BE2C (cell line): ENCODE measurements at places on chromosomes 11 and 22.

DNA sequence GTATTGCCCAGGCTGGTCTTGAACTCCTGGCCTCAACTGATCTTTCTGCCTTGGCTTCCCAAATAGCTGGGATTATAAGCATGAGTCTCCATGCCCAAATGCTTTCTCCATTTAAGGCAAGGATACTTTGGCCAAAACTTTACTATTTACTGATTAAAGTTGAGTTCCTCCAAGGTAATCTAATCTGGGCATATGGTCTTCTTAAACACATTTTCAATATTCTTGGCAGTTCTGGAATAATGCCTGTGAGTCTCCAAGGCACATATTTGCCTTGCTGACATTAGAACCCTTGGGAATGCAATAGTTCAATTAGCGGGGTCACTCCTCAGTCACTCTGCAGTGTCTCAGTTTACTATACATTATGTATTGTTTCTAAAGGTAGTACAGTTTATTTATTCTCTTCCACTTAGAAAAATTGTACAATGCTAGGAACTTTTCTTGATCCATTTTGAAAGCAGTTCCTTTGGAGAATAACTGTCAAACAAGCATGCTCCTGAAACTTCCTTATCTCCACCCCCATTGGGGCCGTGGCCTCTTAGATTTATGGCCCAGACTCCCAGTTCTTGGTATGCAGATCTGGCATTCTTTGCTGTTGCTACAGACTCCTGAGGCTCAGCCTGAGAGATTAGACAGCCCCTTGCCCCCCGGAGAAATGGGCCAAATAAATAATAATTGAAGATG, 13.1 kb upstream of the RAB38 start:
- DNase-seq = no peak

DNA sequence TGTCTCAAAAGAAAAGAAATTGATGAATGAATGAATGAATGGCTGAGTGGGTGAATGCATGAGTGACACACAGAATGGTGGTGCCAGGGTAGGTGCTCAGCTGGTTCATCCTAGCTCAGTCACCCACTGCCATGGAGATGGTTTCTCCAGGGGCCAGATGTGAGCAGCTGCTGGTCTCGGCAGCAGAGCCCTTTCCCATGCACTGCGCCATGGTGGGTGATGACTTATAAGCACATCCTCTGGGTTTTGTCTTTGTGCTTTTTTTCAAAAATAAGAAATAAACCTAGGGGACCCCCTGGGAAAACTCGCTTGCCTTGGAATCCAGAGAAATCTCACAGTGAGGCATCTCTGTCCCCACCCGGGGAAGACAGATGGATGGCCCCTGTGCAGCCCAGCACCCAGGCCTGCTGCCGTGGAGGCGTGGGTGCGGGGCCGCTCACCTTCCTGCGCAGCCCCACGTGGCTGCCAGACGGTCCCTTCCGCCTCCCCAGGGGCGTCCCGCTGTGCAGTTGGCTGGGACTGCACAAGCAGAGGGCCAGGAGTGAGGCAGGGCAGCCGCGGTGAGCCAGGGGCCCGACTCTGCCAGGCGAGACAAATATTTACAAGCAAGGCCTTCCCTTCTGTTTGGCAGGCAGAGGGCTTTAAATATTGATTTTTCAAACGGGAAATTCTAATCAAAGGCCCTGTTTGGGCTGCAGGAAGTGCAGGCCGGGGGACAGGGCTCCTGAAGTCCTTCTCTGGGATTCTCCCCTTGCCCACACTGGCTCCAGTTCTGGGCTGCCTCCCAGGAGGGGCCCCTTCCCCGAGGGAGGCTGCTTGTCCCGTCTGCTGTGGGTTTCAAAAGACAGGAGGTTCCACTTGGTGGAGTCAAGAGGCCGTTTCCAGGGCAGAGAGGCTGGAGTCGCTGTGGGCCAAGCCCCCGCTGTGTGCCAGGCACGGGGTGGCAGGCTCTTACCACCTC, 24.3 kb downstream of the MPPED1 start:
- DNase-seq = peak; percentile 73

GRCh38 chr11:94656968-94657367, 89.8 kb downstream of the PIWIL4 start:
- DNase-seq = no peak

- no peak for DNase-seq
These were observed 24.6 kb downstream of the RASD2 start for GRCh38 chr22:35564975-35565867.

DNA sequence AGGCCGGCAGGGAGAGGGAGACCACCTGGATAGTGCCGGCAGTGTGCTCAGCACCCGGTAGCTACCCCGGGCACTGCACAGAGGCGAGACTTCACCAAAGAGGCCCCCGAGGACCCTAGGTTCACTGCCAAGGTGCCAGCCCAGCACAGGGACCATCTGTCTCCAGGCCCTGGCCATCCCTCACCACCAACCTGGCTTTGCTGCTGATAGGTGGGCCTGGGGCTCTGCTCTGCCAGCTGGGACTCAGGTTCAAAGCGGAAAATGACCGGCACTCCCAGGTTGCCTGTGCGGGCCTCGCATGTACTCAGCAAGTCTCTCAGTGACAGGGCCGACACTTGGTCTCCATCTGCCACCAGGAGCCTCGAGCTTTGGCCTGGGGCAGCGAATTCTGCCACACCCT, 812.2 kb downstream of the BRD1 start:
- DNase-seq = no peak

DNA sequence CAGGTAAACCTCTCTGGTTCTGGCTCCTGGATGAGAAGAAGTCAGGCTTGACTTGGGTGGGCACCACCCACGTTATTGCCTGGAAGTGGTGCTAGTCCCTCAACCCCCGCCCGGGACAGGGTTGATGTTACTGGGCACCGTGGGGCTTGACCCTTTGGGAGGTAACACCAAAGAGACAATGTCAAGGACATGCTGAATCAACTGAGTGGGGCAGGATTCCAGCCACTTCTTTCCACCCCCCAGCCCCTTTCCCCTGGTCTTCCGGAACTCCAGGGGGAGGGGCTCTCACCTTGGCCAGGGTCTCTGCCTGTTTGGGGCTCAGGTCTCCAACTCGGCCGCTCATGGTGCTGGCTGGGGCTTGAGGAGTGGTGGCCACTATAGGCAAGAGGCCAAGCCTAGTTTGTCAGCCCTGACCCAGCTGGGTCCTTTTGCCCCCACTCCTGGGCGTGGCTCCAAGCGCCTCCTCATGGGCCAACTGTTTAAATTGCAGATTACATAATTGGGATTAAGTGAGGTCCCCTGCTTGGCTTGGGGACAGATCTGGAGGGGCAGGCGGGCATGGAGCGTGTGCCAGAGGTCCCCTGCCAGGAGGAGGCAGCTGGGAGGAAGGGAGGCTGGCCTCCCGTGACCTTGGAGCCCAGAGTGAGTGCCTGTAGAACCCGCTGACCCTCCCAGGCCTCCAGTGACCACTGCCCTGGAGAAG, at the start of gene SEC14L3:
Gene SEC14L3 (minus strand): TSS at position 402 of the 703 bp plus-strand sequence. CDS start 59 bp downstream, at position 343.
- no peak for DNase-seq

GRCh38 chr11:1920128-1920908, 815 bp downstream of the TNNT3 start:
- no peak for DNase-seq

DNA sequence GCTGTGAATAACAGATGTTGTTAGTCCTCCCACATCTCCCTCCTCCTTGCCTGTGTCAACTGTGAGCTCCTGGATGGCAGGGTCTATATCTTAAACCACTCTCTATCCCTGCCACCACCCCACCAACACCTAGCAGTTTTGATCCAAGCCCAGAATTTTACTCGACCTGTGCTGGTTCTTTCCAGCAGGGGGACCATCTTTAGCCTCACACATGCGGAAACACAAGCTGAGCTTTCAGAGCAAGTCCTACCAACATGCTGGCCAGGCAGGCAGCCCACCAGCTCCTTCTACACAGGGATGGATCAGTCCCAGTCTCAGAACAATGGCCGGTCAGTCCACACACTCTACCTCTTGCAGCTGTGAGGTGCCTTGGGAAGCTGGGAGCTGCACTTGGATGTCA, 231.5 kb downstream of the NXPE2 start:
- no peak for DNase-seq

DNA sequence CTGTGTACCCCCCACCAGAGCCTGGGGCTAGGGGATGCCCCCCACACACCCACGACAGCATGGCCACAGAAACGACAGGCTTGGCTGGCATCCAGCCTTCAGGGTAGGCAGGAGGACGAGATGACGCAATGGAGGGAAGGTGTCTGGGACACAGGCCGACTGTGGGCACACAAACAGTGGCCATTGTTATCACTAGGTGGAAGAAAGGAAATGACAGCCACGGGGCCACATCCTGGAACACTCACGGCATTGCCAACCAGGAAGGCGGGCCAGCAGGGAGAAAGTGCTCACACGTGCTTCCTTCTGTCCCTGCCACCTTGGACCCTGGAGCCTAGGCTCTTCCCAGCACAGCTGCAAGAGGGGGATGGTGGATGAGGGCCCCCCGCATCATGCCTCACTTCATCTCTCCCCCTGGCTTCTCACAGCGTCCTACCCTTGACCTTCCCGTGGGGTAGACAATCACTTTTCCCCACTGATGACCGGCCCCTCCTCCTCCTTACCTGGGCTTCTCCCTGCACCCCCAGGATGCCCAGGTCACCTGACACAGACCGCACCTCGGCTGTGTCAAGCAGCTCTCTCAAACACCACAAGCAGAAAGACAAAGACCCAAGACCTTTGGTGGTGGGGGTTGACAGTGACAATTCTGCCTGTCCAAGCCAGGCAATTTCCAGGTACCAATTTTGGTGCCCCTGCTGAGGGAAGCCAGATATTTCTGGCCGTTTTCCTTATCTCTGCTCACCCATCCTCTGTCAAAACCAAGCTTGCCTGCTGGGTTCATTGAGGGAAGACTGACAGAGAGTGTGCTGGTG, 8.6 kb downstream of the PLA2G6 start:
- DNase-seq = no peak

- no peak for DNase-seq
These were observed 49.6 kb upstream of the E2F8 start for GRCh38 chr11:19290356-19290755.

DNA sequence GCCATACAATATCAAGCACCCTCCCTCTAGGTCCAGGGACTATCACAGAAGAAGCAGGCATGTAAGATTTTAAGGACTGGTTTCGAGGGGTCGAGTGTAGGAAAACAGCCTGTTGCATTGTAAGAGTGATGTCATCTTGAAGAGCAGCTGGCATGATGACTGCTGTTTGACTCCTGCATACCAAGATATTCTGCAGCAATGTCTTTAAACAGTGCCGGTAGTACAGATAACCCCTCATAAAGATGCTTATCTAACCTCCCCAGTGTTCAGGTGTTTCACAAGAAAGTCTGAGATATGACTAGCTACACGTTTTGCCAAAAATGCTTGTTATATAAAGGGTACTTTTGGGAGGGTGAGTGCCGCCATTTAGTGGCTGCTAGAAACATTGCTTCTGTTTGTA, 12.0 kb downstream of the FAM111A start:
- no peak for DNase-seq

DNA sequence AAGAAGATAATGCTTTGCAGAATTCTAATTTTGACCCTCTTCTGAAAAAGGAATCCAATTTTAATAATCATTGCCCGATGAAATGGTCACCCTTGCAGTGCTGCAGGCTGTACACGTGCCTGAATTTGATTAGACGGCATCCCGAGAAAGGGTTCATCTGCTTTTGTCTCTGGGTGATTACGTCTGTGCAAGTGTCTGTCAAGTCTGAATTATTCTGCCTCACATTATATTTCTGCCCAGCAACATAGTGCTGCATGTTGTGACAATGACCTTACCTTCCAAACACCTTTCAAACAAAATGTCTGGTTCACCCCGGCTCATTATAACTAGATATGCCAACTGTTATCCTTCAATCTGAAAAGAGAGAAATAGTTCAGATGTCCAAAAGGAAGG, 164.1 kb downstream of the MAML2 start:
- no peak for DNase-seq

- no peak for DNase-seq
These were observed 118.4 kb downstream of the TEAD1 start for GRCh38 chr11:12792590-12792989.

GRCh38 chr11:44256673-44257291, 53.2 kb downstream of the ALX4 start:
- no peak for DNase-seq
